ENCODE measurements at places on chromosomes 5 and 9.

DNA sequence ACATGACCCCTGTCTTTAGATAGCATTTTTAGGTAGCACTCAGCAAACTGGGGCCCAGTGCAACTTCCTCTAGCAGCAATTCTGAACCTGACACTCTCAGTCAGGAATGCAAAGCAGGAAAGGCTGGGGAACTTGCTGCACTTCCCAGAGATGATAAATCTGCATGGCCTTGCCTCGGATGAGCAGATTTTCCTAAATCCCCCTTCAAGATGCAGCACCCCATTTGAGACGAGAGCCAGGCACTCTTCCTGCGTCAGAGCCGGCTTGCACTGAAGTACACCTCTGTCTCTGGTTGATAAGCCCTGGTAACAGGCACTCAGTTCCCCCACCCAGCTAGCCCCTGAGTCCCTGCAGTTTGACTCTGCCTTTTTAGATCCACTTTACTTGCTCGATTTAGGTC, 296.7 kb upstream of the PANK3 start:
- no peak for DNase-seq

DNA sequence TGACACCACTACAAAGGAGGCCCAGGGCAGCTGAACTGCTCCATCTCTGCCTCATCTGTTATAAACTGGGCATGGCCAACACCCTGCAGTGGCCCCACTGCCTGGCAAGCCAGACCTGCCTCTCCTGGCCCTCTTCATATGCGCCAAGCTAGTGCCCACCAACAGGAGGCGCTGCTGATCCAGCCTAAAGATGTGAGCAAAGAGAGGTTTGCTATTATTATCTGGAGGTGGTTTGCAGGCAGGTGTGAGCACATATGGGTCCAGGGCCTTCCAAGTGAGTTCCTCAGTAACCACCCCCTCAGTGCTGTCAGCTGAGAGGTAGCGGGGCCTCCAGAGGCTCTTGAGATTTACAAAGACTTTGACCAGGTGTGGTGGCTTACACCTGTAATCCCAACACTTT, 232.2 kb downstream of the SYK start:
- peak; percentile 79 for DNase-seq

- peak; percentile 74 for DNase-seq
Observed at GRCh38 chr9:120931231-120932085, 4.9 kb upstream of the TRAF1 start.

DNA sequence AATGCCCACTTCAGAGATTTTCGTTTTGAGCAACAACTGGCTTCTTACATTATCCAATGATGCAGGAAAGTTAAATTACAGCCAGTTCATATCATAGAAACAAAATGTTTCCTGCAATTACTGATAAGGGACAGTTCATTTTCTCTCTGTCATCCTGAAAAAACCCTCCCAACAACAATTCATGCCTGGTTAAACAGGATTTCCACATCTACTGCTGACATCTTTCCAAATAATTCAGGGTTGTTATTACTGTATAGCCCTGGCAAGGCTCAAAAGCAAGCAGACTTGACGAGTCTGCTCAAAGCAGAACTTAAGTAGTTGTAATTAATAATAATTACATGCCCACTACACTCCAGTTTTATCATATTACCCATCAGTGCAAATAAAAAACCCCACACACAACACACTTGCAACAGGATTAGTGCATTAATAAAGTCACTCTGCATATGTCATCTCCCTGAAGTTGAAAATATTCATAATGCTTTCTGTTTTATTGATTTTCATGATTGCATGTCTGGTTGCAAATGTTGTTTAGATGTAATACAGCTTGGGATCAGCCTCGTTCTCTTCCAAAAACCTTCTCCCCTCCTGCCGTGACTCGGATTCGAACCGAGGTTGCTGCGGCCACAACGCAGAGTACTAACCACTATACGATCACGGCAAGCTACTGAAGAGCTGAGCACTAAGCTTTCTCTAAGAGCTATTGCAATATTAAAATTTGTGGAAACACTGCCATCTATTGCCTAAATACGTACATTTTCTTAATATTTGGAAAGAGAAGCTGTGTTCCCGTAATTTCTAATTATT, 119.6 kb upstream of the NFIB start:
- no peak for DNase-seq

DNA sequence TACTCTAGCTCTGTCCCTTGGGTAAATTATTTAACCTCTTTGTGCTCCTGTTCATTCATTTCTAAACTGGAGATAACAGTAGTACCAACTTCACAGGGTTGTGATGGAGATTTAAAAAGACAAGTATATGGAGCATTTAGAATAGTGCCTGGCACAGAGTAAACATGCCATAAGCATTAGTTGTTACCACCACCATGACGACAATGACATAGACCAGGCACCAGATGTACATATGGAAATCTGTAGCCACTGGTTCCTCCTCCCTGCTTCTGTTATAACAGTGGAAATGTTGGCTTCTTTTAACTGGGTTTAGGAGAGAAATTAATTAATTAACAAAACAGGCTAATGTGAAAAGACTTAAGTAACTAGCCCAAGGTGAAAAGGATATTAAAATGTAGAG, 217.5 kb downstream of the DENND1A start:
- no peak for DNase-seq

GRCh38 chr5:172115541-172115982, 72.5 kb downstream of the STK10 start:
- peak; percentile 34 for DNase-seq

- no peak for DNase-seq
Observed at GRCh38 chr5:144248015-144248414, 77.3 kb downstream of the KCTD16 start.

DNA sequence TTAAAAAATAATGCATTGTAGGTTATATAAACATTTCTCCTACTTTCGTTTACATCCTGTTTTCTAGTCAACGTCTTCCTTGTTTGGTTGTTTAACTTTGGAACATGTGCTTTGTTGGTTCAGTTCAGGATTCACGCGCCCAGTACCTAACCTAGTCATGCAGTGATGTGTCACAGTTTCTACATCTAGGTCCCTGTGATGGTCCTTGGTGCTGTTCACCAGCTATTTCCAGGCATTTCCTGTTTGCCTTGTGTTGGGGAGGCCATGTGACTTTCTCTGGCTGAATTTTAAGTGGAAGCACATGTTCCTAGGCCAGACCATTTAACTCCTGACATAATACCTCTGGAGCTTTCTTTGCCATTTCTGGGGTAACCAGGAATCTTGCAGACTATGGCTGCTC, 292.3 kb downstream of the SMARCA2 start:
- DNase-seq: no peak

DNA sequence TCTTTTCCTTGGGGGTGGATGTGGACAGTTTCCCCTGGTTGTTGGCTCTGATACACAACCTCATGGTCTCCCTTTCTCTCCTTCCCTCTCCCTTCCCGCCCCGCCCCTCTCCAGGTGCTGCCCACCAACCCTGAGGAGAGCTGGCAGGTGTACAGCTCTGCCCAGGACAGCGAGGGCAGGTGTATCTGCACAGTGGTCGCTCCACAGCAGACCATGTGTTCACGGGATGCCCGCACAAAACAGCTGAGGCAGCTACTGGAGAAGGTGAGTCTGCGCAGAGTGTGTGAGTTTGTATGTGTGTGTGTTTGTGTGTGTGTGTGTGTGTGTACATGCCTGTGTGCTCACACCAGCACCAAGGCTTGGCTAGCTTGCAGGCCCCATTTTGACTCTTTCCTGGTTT, 2.6 kb downstream of the OLFM1 start:
- no peak for DNase-seq

- DNase-seq: no peak
Observed at GRCh38 chr9:30713243-30713642, 1671.2 kb upstream of the ACO1 start.

GRCh38 chr9:98104445-98104881, 14.6 kb downstream of the TRIM14 start:
- DNase-seq: no peak

DNA sequence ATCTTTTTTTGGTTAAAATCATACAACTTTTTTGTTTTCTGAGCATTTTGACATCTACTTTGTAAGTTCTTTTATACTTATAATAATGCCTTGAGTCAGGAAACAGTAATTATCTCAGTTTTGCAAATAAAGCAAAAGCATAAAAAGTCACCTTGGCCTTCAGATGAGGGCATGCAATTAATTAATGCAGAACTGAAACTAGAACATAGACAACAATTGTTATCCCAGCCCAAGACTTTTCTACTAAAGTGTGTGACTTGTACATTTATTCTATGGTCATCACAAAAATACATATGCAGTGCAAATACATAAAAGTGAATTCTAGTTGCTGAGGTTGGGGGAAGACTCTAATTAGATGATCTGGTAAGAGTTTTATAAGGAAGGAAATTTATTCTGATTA, 179.9 kb downstream of the ST8SIA4 start:
- no peak for DNase-seq

DNA sequence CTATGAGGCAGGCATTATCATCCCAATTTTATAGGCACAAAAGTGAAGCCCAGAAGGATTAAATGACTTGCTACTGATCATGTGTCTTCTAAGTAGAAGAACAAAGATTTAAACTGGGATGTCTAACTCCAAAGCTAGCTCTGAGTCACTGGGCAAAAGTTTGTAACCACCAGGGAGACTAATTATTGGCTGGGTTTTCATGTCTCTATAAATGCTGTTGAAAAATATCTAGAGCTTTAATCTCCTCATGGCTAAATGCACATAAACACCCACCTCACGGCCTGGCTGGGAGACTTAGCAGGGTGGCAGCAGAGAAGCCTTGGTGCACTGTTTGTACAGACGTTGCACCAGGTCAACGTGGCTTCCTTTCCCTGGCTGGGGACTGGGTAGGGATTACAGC, 144.6 kb downstream of the MELK start:
- DNase-seq: no peak

- no peak for DNase-seq
Observed at GRCh38 chr9:88953381-88954029, 37.8 kb upstream of the S1PR3 start.

DNA sequence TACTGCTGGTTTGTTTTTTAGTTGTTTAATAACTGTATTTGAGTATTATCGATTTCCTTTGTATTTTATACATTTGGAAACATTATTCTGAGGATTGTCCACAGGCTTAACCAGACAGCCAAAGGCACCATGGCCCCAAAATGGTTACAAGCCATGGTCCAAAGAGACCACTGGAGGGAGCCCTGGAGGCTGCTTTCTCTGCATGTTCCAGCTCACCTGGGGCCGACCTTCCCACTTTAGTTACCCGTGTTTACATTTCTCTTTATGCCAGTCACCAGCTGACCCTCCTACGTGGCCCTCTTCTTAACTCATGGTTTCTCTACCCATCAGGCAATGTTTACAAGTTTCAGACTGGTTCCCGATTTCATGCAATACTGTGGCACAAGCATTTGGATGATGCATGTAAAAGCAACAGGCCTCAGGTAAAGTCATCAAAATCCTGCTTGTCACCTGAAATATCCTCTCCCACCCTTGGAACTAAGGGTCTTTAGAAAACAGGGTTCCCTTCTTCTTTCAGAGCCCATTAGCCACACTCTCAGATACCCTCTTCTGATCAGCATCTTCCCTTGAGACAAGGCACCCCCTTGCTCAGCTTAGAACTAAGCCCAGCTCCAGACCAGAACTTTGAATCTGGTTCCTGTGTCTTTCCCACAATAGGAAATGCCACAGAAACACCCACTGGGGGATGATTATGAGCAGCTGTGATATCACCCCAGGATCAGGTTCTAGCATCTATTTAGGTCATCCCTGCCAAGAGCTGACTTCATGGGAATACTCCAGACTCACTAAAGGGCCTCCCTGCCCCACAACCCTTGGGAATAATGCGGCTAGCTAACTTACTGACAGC, 49.9 kb upstream of the GARNL3 start:
- DNase-seq: peak; percentile 65

- DNase-seq: peak; percentile 48
Observed at GRCh38 chr5:126339215-126339805, 83.9 kb upstream of the GRAMD2B start.

DNA sequence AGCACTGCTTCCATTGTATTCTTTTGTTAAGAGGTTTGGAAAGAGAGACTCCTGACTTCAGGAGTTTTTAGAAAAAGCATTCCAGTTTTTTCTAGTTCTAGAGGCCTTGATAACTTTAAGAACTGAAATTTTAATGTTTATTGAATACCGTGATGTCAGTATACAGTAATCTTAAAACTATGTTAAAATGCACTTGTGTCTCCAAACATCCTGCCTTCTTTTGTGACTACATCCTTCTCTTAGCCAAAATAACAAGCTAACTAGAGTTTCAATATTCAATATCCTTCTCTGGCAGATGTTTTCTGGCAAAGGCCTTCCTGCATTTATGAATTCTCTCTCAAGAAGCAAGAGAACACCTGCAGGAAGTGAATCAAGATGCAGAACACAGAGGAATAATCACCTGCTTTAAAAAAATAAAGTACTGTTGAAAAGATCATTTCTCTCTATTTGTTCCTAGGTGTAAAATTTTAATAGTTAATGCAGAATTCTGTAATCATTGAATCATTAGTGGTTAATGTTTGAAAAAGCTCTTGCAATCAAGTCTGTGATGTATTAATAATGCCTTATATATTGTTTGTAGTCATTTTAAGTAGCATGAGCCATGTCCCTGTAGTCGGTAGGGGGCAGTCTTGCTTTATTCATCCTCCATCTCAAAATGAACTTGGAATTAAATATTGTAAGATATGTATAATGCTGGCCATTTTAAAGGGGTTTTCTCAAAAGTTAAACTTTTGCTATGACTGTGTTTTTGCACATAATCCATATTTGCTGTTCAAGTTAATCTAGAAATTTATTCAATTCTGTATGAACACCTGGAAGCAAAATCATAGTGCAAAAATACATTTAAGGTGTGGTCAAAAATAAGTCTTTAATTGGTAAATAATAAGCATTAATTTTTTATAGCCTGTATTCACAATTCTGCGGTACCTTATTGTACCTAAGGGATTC, 43.1 kb downstream of the NDFIP1 start:
- peak; percentile 50 for DNase-seq

- DNase-seq: no peak
Observed at GRCh38 chr5:143206196-143207053, 197.1 kb downstream of the NR3C1 start.

DNA sequence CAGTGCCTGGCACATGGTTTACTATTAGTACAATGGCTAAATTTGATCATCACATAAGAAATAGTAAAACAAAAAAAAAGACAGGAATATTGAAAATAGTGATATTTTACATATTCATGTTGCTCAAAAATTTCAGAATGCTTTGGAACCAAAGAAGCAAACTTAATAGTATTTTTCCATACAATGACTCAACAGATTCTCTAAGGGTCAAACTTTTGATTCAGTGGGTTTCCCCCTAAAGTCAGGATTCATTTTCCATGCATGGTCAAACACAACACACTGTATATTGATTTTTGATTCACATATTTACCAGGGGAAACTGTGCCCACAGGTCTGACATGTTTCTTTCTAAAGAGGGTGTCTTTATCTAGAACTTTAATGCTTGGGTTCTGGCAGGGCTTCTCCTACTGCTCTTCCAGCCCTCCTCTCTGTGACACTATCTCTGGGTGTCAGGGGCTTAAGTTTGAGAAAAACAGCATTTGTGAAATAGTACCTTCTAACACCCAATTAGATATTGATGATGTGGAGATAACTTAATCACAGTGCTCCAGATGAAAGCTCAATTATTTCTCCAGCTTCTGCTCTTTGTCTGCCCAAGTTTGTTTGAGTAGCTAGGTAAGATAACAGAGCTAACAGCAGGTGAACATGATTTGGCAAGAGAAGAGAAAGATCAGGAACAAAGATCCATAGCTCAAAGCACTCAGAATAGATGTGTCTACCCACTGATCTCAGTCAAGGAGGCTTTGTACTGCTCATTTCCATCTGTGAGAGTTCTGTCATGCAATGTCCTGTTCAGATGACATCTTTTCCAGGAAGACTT, 35.5 kb upstream of the ELL2 start:
- DNase-seq: no peak

Measured in stimulated activated naive CD8-positive, alpha-beta T cell treated with anti-CD3 and anti-CD28 coated beads, Interleukin-15, Interleukin-2, amounts not matched to agents 100 U/mL and 50 U/mL, for 24 hours (primary cell).